ENCODE measurements at places on chromosomes 5 and 9. TPM values are rescaled to one million over a fixed set of nuclear protein-coding genes. Genes with fewer than 3 reads are reported as not detected.

MTMR12 gene
- 45.0 TPM for total RNA-seq

GRCh38 chr5:167057665-167058064 lies 1233.8 kb upstream of the WWC1 start:
- no peak overlapping the region for H3K4me3 ChIP-seq
- no peak for DNase-seq

ANKRD31 gene
- total RNA-seq, result 0.14 TPM

- H3K36me3 ChIP-seq, result no peaks in the 10 kb centered on the region
- no peak overlapping the region for H3K27ac ChIP-seq
- no peaks in the 10 kb centered on the region for H3K4me1 ChIP-seq
- no peak for DNase-seq
These were observed 62.8 kb upstream of the FCN1 start for GRCh38 chr9:134980516-134980915.

INSL4 gene
- not detected for total RNA-seq

GRCh38 chr9:426976-427375 lies 212.3 kb downstream of the DOCK8 start:
- no peak overlapping the region for H3K4me3 ChIP-seq
- no peaks in the 10 kb centered on the region for H3K4me1 ChIP-seq
- no peak for DNase-seq
- no peaks in the 10 kb centered on the region for H3K27me3 ChIP-seq
- no peak overlapping the region for H3K27ac ChIP-seq

GRCh38 chr5:77607324-77607723 lies 31.2 kb downstream of the OTP start:
- DNase-seq, result no peak
- H3K4me3 ChIP-seq, result no peak overlapping the region
- H3K4me1 ChIP-seq, result no peaks in the 10 kb centered on the region
- H3K36me3 ChIP-seq, result no peaks in the 10 kb centered on the region
- no peaks in the 10 kb centered on the region for H3K27me3 ChIP-seq

PNPLA7 gene
- total RNA-seq, result 21.4 TPM

- no peak for DNase-seq
- H3K36me3 ChIP-seq, result no peaks in the 10 kb centered on the region
- H3K4me3 ChIP-seq, result no peak overlapping the region
These were observed 193.7 kb downstream of the CACNA1B start for GRCh38 chr9:138071292-138071691.

Measured in thoracic aorta (tissue), 2 donors.